Stimulated activated naive B cell treated with anti-CD40 and anti-IgM and Interleukin-4, amounts not matched to agents 10 μg/mL and 1 μg/mL and 100 μg/mL, for 72 hours (primary cell): ENCODE measurements at places on chromosomes 7 and 10.

DNA sequence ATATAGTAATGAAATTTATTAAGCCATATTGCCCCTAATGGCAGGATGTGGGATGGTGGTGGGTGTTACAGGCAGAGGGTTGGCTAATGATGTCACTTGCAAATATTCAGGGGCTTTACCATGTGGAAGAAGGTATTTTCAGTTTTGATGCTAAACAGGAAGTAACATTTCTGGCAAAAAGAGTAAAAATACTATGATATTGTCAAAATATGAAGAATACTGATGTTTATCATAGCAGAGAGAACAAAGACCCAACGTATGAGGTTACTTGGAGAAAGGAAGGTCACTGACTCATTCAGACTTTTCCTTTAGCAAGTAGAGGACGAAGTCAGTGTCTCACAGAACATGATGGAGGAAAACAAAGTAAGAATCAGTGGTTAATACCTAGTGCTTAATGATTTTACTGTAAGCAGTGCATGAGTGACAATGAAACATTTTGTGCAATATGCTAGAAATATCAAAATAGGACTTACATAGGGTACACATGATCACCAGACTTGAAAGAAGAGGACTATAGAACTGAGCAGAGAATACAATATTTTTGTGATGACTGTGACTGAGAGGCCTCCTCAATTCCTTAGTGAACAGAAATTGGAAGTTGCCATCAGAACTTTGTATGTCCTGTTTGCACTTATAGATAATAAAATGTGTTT, 89.7 kb upstream of the STEAP4 start:
- H3K4me1 ChIP-seq: peaks cover 12% of the 10 kb centered on the region
- H3K36me3 ChIP-seq: no peaks in the 10 kb centered on the region
- H3K4me3 ChIP-seq: peak overlapping the region; percentile 54
- DNase-seq: no peak
- no peaks in the 10 kb centered on the region for H3K27me3 ChIP-seq

- no peaks in the 10 kb centered on the region for H3K4me1 ChIP-seq
- no peak overlapping the region for H3K4me3 ChIP-seq
- H3K36me3 ChIP-seq: no peaks in the 10 kb centered on the region
These were observed 20.5 kb downstream of the TRPV5 start for GRCh38 chr7:142913051-142913450.

DNA sequence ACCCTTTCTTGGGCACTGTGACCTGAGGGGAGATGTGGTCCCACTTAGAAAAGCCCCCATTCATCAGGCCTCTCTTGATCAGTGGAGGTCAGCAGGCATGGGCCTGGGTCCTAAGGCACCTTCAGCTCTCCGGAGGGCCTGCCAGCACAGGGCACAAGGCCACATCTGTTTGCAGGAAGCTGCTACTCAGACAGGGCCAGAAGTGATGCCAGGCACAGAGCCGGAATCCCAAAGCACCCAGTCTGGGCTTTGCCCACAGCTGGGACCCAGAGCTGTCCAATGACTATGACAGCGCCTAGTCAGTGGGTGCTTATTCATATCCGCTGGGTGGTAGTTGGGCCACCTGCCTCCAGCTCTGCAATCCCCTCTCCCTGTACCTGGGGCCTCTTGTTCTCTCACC, 63.2 kb upstream of the ELN start:
- H3K4me1 ChIP-seq: peaks cover 6% of the 10 kb centered on the region
- DNase-seq: no peak
- H3K27me3 ChIP-seq: peaks cover 5% of the 10 kb centered on the region
- peaks cover 8% of the 10 kb centered on the region for H3K36me3 ChIP-seq

- no peak overlapping the region for H3K4me3 ChIP-seq
- no peak for DNase-seq
- peaks cover 5% of the 10 kb centered on the region for H3K36me3 ChIP-seq
- H3K4me1 ChIP-seq: no peaks in the 10 kb centered on the region
- H3K27me3 ChIP-seq: peaks cover 28% of the 10 kb centered on the region
These were observed 101.0 kb downstream of the DIP2C start for GRCh38 chr10:588246-589165.

GRCh38 chr7:28407651-28408050, 4.7 kb upstream of the CREB5 start:
- no peak overlapping the region for H3K27ac ChIP-seq
- H3K4me1 ChIP-seq: peaks cover 49% of the 10 kb centered on the region
- H3K4me3 ChIP-seq: no peak overlapping the region

DNA sequence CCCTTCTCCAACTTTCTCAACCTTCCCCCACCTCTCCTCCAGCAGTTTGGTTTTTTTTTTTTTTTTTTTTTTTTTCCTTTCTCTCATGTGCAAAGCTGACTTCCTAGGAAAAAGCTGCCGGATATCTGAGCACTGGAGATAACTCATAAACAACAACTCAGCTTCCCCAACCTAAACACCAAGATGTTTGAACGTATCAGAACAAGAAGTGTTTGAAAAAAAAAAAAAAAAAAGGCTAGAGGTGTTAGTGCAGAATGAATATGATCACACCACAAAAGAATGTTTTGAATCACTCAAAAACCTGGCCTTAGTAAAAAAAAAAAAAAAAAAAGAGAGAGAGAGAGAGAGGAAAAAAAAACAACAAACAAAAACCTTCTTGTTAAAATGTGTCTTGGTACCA, 11.2 kb downstream of the GATA3 start:
- no peak overlapping the region for H3K27ac ChIP-seq
- no peak for DNase-seq
- peaks cover 42% of the 10 kb centered on the region for H3K27me3 ChIP-seq
- H3K4me3 ChIP-seq: no peak overlapping the region
- H3K4me1 ChIP-seq: peaks cover 22% of the 10 kb centered on the region

- H3K4me3 ChIP-seq: peak overlapping the region; percentile 0
- peak; percentile 23 for DNase-seq
- H3K27me3 ChIP-seq: peaks cover 6% of the 10 kb centered on the region
- H3K27ac ChIP-seq: peak overlapping the region; percentile 68
- H3K36me3 ChIP-seq: peaks cover 4% of the 10 kb centered on the region
These were observed 11.5 kb upstream of the KLRG2 start for GRCh38 chr7:139494835-139495579.

- no peak overlapping the region for H3K4me3 ChIP-seq
- H3K4me1 ChIP-seq: no peaks in the 10 kb centered on the region
- H3K27ac ChIP-seq: no peak overlapping the region
- no peak for DNase-seq
These were observed 43.8 kb downstream of the ENO4 start for GRCh38 chr10:116892907-116893685.
